Adrenal gland (tissue), 19 donors: ENCODE measurements at places on chromosomes 7 and 10.

GRCh38 chr10:59456199-59456598, 93.8 kb upstream of the FAM13C start:
- DNase-seq = no peak

DNA sequence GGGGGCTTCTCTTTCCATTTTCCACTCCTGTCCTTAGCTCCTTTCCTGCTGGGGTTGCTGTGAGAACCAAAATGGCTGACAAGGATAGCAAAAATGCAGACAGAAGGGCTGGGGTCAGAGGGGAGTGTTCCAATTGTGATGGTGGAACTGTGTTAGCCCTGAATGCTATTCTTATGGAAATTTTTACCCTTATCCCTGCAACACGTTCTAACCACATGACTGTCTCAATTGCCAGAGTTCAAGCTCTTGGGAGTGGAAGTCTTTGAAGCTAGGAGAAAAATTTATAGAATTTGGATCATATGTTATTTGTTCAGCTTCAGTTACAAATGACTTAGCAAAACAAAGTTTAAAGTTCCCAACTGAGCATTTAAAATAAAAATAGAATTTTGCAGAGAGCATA, 134.1 kb downstream of the ADCYAP1R1 start:
- no peak for DNase-seq

GRCh38 chr10:48554656-48555055, 50.2 kb downstream of the ARHGAP22 start:
- no peak for DNase-seq

GRCh38 chr7:11616466-11616865, 215.5 kb downstream of the THSD7A start:
- no peak for DNase-seq

DNA sequence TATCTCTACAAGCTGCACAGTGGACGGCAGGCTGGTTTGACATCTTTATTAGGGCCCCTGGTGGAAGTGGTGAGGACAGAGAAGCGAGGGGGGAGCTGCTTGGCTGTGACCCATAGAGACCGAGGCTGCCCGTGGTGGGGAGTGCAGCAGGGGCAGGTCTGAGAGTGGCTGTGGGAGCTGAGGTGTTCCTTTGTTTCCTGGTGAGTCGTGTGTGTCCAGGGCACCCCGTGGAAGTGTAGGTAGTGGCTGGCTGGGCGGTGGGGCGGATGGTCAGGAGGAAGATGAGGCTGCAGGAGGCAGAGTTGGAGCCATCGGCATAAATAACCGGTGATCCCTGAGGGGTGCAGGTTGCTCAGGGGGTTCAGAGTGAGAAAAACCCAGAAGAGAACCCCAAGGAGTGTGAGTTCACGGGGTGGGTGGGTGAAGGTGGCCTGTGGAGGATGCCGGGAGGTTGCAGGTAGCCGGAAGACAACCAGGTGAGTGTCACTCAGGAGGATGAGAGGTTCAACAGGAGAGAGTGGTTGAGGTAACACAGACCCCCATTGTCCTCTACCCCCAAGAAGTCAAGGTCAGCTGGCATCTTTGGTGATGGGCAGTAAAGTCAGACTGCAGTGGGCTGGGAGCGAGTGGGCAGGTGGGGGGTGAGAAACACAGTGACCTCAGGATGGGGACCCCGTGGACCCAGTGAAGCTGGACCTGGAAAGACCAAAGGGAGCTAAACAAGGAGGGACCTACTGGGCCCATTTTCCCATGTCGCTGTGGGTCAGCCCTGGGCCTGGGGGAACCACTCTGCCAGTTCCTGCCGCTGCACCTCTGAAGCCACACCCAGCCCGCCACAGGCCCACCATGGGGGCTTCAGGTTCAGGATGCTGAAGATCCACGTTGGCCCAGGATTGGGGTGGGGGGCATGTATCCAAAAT, 7.8 kb downstream of the ATP6V0E2 start:
- DNase-seq = no peak

- no peak for DNase-seq
Measured at GRCh38 chr10:126969310-126969709, 64.1 kb downstream of the DOCK1 start.

- no peak for DNase-seq
Measured at GRCh38 chr7:24428676-24429075, 144.6 kb upstream of the PALS2 start.

DNA sequence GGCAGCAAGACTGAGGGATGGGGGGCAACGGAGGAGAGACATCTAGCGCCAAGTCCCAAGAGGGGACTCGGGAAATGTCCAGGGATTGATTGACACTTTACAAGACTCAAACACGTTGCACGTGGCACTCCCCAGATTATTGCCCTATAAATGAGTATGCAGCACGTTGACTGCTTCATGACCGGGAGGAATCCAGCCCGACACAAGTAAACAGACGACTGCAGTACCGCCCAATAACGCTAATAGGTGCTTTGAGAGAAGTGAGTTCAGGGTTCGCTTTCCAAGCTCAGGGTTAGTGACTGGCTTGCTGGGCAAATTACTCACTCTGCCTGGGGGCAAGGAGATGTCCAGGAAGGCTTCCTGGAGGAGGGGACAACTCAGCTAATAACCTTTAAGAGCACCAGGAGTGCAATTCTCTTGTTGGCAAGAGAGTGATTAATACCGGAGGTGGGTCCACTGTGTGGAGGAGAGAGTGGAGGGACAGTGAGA, 73.3 kb upstream of the MYL10 start:
- no peak for DNase-seq

DNA sequence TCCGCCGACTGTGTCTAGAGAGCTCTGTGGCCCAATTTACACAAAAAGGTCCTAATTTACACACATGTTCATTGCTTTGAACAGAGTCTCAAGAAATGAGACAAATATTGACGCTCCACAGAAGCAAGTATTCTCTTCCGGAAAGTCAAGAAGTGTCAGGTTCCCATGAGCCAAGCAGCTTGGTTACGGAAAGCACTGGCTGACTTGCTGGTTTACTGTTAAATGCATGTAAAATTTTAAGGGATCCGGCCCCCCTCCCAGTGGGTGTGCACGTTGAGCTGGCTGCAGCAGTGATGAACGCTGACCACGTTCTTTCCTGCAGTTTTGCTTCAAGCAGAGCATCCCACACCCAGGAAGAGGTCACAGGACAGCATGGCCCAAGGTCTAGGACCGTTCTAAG, 76.8 kb downstream of the DIP2C start:
- no peak for DNase-seq

- peak; percentile 57 for DNase-seq
Measured at GRCh38 chr7:108347616-108348015, 108.6 kb downstream of the NRCAM start.

DNA sequence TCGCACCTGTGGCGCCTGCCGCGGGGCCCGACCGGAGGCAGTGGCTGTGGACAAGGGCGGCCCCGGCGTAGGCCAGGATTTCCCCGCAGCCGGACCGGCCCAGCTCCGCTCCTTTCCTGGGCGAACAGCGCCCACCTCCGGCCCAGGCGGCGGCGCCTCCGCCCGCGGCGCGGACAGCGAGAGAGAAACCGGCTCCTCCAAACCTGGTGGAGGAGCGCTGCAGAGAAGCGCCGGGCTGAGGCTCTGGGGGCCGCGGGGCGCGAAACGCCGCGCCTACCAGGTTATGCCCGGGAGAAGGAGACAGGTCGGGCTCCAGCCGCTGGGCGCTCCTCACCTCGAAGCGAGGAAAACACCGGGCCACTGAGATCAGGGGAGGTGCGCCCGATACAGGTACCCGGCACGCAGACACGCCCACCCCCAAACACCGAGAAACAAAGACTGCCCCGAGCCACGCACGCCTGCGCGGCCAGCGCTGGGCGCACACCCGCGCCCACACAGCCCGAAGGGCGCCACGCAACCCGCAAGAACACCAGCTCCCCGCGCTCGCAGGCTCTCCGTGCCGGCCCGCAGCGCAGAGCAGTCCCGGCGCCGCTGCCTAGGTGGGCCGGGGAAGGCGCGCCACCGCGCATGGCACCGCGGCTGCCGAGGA, 3.3 kb downstream of the GRID1 start:
- DNase-seq = peak; percentile 46

GRCh38 chr10:92175164-92175563, 115.7 kb downstream of the CPEB3 start:
- DNase-seq = no peak

DNA sequence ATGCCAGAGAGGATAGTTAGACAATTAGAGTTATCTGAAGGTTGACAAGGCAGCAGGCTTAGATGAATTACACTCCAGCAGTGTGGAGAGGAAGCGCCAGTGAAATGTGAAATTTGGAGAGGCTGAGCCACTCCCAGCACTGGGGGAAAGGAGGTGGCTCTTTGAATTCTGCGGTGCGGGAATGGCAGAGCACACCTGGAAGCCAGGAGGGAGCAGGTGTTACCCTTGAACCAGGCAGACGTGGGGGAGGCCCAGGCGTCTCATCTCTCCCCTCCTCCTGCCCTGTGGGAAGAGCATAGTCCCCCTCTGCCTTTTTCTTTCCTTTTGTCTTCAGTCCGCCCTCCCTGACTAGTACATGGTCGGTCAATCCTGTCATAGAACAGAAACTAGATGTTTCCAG, 203.1 kb downstream of the DPP6 start:
- DNase-seq = no peak

DNA sequence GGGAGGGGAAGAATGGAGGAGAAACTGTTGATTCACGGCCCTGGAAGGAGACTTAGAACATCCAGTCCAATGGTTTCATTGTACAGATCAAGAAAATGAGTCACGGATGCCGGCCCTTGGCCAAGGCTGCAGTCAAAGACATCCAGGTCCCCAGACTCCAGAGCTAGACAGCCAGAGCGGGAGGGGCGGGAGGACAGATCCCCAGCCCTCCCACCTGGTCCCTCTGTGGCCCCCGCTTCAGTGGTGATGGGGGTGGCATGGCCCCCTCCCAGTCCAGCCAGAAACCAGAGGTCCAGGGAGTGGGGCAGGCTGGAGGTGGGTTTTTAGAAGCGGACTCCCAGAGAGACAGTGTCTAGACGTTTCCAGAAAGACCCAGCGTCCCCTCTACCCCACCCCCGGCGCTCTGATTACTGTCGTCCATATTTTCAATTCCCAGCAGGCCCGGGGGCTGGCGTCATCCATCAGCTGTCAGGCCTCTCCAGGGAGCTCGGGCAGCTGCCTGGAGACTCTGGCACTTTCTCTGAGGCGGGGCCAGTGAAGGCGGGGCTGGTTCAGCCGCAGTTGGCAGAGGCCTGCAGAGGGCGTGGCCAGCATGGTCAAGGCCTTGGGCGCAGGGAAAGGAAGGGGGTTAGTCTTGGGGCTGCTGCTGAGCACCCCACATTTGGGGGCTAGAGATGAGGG, 8.0 kb upstream of the HSPB1 start:
- DNase-seq = peak; percentile 98

DNA sequence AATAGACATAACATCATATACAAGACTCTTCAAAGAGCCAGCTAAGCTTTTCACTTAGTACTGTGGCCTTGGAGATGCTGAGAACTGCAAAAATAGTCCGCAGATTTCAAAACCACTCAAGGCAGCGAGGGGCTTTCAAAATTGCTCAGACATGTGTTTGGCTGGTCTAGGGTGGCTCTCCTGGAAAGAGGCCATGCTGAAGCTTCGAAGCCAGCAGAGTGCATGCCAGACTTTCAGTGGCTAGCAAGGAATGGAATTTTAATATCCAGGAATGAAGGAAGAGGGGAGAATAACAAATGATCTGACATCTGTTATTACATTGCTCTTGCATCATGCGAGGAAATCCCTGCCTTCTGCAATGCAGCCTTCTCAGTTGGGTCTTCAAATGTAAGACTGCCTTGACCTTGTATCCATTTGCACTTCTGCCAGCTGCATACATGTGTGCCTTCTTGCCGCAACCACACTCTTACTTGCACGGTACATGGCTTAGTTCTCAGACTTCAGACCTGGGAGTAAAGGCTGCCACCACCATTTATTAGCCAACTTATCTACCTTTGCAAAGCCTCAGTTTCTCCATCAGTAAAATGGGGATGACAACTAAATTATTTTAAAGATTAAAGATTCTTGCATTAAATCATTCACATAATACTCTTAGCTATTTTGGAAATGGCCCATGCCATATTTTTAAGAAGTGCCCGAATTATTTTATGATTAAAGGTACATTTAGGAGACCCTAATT, 55.9 kb downstream of the ITIH5 start:
- DNase-seq = no peak

DNA sequence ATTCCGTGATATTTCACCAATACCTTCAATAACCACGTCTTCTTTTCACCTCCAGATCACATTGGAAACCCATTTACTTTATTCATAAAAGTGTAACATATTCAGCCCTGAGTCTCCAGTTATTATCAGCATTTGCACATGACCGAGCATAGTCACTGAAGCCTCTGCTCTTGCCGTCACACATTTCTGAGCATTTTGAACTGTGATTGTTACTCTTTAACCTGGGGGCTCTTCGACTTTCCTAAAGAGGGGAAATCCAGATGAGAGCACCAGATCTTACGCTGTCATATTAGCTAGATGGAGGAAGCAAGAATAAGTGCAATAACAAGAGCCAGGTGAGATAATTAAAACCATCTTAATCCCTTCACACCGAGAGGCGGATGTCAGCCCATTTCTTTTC, 260.0 kb upstream of the NRP1 start:
- DNase-seq = no peak

GRCh38 chr7:11345621-11346020, 371.9 kb downstream of the PHF14 start:
- no peak for DNase-seq

DNA sequence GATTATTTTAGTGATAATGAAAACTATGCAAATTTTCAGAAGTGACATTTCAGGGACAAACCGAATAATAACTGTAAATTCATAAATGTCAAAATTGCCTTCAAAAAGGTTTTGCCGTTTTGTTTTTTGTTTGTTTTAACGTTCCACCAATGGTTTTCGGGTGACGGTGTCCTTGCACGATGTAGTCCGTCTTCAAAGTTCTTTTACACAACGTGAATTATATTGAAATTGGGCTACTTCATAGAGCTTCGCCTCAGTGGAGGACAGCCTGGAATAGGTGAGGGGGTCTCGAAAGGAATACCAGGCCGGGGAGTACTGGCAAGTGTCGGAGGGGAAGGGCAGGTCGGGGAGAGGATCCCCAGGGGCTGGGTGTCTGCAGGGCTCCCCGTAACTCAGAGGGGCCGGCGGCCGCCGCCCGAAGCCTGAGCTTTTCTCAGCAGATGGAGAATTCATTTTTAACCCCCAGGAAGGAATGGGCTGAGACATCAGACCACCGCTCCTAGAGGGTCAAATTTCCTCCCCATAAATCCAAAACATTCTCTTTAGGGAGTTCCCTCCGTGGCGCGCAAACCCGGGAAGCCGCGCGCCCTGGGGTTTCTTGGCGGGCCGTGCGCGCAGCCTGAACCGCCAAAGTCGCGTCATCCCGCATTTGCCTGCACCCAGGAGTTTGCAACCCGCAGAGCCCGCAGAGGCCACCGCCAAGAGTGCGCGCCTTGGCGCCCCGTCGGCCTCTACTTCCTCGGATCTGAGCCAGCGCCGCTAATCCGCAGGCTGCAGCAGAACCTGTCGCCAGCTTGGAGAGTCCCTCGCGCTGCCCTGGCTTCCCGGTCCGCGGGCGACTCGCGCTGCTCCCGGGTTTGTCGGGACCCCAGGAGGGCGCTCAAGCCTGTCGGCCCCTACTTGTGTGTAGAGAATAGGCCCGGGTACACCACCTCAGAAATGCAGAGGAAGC, 17.3 kb upstream of the EVX1 start:
- no peak for DNase-seq

DNA sequence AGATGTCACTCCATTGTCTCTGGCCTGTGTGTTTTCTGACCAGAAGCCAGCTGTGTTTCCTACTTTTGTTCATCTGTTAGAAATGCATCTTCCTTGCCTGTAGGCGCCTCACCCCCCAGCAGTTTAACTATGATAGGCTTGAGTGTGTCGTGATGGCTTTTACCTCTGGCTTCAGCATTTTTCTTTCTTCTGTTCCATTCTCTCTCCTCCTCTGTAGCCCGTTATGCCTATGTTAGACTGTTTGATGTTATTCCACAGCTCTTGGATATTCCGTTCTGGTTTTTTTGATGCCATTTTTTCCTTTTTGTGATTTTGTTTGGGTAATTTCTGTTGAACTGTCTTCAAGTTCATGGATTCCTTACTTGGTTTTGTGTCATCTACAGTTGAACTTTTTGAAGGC, 17.9 kb downstream of the MMP21 start:
- no peak for DNase-seq
